ENCODE measurements at places on chromosomes 3 and 15.

- no peak for DNase-seq
Observed at GRCh38 chr15:82847703-82848102, 38.3 kb downstream of the WHAMM start.

GRCh38 chr15:52668133-52668532 lies 11.1 kb downstream of the ATOSA start:
- DNase-seq = no peak

- no peak for DNase-seq
Observed at GRCh38 chr3:39343076-39343717, 13.7 kb downstream of the CCR8 start.

DNA sequence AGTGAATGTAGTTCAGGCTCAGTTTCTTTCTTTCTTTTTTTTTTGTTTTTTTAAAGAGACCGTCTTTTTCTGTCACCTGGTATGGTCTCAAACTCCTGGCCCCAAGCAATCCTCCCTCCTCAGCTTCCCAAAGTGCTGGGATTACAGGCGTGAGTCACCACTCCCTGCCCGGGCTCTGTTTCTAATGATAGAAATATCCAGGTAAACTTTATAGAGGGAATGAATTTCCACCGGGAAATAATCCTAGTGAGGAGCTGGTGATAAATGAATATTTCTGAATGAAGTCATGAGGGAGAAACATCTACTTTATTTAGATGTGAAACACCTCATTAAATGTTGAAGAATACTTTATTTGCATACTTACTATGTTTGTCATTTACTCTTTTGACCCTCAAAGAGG lies 7.2 kb downstream of the RNF13 start:
- DNase-seq = no peak

DNA sequence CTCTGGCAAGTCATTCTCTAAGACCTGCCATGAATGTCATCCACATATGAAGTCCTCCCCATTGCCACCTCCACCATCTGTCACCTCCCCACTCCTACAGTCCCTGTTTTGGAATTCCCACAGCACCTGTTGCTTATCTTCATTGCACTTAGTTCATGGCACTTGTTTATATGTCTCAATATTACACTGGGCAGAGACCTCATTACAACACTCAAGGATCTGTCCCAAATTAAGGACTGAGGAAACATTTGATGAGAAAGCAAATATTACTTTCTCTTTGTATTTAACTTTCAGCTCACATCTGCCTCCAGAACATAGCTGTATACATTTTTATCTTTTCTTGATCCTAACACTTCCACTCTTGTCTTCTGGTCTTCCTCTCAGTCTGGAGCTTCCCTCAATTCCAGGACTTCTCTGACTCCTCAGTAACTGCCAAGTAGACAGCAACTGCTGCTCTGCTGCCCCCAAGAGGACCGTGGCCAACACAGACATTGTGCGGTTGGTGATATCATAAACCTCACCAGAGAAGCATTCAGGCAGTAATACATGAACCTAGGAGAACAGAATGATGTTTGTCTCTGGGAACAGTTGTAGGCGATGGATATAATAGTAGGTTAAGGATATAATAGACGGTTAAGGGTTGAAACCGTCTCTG lies 45.0 kb upstream of the FGF12 start:
- no peak for DNase-seq

DNA sequence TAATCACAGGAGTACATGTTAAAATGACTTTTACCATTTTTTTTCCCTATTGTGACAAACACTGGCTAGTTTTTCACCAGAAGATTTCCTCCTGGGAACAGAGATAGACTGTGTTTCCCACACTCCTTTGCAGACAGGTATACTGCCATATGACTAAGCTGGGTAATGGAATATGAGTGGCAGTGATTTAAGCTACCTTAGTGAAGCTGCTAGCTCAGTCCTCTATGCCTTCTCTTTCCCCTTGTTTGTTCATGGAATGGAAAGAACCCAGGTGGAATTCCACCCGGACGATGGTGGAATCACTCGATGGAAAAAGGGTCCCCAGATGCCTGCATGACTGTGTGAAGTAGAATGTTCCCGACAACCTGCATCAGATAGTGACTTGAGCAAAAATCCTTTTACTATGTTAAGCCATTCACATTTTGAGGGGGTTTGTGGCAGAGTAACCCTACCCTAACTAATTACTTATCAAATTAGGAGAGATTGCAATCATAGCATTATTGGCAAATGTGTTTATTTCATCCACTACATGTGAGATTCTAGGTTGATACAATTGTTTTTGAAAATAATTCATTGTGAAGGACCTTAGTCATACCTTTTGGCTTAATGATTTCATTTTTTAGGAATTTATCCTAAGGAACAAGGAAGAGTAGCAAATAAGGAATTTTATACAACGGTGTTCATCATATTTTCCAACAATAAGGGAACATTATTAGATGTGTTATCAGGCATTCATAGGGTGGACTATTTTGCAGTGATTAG lies 16.5 kb downstream of the THSD4 start:
- no peak for DNase-seq

Measured in hypothalamus (tissue), 51 donors.